ENCODE measurements at places on chromosomes 4 and X. TPM values are rescaled to one million over a fixed set of nuclear protein-coding genes. Genes with fewer than 3 reads are reported as not detected.

F9 gene
- total RNA-seq = not detected

EFHC2 gene
- total RNA-seq = 0.32 TPM

MAMLD1 gene
- 2.3 TPM for total RNA-seq

SH3D19 gene
- total RNA-seq = 297 TPM

GSX2 gene
- not detected for total RNA-seq

- H3K27ac ChIP-seq = peak overlapping the region; percentile 3
- no peaks in the 10 kb centered on the region for H3K27me3 ChIP-seq
- no peak for DNase-seq
- no peaks in the 10 kb centered on the region for H3K36me3 ChIP-seq
- no peak overlapping the region for H3K4me3 ChIP-seq
- no peaks in the 10 kb centered on the region for H3K4me1 ChIP-seq
Observed at GRCh38 chr4:147780137-147780777, 48.4 kb downstream of the ARHGAP10 start.

DNA sequence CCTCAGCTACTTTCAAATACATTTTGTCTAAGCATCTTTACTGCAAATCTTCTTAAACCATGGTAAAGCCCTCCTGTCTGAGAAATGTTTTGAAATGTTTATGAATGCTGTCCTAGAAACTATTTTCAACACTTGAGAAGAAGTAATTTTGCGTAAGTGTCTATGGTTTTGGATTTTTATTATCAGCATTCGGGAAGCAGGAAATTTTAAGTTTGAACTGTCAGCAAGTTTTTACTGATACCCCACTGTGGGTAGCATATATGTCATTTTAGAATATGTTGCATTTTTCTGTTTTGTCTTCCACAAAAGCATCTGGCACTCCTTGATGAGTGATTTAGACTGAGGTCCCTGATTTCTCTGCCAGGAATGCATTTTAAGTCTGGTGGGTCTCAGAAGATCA lies 302.4 kb upstream of the GIMD1 start:
- no peaks in the 10 kb centered on the region for H3K36me3 ChIP-seq
- no peaks in the 10 kb centered on the region for H3K4me1 ChIP-seq
- no peak for DNase-seq

- H3K27ac ChIP-seq = no peak overlapping the region
- H3K4me3 ChIP-seq = no peak overlapping the region
- no peaks in the 10 kb centered on the region for H3K4me1 ChIP-seq
- H3K36me3 ChIP-seq = no peaks in the 10 kb centered on the region
- peaks cover 43% of the 10 kb centered on the region for H3K27me3 ChIP-seq
- no peak for DNase-seq
Observed at GRCh38 chrX:68710870-68711576, 63.6 kb downstream of the STARD8 start.

DNA sequence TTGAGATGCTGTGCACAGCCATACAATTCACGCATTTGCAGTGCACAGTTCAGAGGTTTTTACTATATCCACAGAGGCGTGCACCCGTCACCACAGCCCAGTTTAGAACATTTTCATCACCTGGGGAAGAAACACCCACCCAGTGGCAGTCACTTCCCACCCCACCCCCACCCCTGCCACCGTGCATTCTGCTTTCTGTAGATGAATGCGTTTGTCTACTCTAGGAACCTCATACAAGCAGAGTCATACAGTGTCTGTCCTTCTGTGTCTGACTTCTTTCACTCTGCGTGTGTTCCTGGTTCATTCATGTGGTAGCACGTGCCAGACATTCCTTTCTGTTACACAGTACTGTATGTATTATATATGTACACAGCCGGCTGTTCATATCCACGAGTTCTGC lies 122.8 kb downstream of the TBL1X start:
- no peaks in the 10 kb centered on the region for H3K27me3 ChIP-seq
- DNase-seq = no peak
- H3K4me3 ChIP-seq = no peak overlapping the region
- H3K36me3 ChIP-seq = no peaks in the 10 kb centered on the region

DNA sequence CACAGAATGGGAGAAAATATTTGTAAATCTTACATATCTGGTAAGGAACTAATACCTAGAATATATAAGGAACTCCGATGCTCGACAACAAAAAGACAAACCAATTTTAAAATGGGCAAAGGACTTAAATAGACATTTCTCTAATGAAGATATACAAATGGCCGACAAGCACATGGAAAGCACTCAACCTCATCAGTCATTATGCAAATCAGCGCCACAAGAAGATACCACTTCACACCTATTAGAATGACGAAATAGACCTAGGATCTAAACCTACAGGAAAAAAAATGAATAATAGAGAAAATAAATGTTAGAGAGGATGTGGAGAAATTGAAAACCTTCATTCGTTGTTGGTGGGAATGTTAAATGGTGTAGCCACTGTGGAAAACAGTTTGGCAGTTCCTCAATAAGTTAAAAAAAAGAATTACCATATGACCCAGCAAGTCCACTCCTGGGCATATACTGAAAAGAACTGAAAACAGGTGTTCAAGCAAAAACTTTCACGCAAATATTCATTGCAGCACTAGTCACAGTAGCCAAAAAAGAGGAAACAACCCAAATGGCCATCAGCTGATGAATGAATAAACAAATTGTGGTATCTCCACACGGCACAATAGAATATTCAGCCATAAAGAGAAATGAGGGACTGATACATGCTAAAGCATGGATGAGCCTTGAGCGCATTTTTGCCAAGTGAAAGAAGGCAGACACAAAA lies 57.3 kb upstream of the WDR19 start:
- no peaks in the 10 kb centered on the region for H3K36me3 ChIP-seq
- H3K4me3 ChIP-seq = no peak overlapping the region
- H3K4me1 ChIP-seq = no peaks in the 10 kb centered on the region

DNA sequence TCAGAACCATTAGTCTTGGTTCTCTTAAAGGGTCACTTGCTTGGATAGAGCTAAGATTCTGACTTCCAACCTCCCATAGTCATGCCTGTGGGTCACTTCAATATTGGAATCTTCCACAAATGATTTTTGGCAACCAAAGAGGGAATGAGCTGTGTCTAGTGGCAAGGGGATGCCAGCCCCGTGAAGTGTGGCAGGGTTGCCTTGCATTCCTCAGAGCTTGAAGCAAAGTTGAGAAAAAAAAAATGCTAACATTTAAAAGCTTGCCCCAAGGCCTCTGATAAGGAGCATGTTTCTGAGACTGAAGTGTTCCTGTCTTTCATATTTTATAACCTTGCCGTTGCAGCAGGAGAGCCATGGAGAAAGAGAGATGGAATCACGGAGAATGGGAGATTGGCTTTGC lies 120.2 kb downstream of the PAPSS1 start:
- no peak for DNase-seq
- no peak overlapping the region for H3K4me3 ChIP-seq
- H3K36me3 ChIP-seq = no peaks in the 10 kb centered on the region
- no peaks in the 10 kb centered on the region for H3K4me1 ChIP-seq
- no peak overlapping the region for H3K27ac ChIP-seq

- no peaks in the 10 kb centered on the region for H3K4me1 ChIP-seq
- H3K27ac ChIP-seq = no peak overlapping the region
- no peak for DNase-seq
- no peaks in the 10 kb centered on the region for H3K27me3 ChIP-seq
- no peak overlapping the region for H3K4me3 ChIP-seq
Observed at GRCh38 chr4:92237559-92237958, 66.2 kb upstream of the GRID2 start.

DNA sequence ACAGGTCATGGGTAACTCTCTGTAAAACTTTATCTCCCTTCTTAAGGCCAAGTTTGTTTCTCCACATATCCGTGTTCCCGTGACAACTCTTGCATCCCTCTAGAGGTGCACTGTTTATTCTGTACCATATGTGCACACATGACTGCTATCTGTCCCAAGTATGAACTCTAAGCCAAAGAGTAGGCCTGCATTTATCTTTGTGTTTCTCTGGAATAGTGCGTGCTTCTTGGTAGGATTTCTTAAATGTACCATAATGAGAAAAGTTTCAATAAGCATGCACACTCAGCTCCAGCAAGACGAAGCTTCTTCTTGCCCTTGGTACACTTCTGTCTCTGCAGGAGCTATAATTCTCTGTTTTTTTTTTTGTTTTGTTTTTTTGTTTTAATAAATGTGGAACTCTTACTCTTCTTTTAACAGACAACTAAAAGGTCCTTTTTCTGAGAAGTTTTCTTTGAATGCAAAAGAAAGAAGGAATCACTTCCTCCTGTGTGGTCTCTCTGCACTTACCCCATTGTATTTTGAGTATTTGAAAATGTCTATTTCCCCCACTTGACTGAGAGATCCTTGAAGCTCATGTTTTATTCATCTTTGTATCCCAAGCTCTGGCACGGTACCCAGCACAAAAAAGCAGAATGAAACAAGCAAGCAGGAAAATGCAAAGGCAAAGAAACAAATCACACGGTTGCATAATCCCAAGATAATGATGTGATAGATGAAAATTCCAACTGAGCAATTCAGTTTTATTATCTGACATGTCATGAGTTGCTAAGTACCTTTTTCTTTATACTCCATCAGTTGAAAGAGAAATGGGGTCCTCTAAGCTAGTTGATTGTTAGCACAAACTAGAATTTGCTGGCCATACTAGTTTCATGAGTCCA lies 521.9 kb upstream of the BOD1L1 start:
- no peaks in the 10 kb centered on the region for H3K4me1 ChIP-seq
- H3K27ac ChIP-seq = no peak overlapping the region
- no peak for DNase-seq
- no peak overlapping the region for H3K4me3 ChIP-seq
- H3K36me3 ChIP-seq = no peaks in the 10 kb centered on the region

DNA sequence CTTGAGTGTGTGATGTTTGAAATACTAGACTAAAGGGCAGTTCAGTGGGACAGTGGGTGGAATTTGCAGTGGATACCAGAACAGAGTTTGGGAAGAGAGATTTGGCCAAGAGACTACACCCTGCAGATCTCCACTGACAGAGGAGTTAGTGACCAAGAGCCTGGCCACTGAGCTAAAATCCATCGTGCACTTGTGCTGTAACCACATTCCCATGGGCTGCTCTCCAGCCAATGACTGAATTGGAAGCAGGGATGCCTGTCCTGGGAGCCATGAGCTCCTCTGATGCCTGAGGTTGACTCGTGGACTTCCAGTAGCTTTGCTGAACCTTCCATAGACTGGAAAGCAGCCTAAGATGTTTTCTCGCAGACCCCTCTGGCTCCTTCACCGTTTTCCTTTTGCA lies 296.1 kb downstream of the TRIML1 start:
- H3K4me3 ChIP-seq = no peak overlapping the region
- H3K4me1 ChIP-seq = no peaks in the 10 kb centered on the region
- no peaks in the 10 kb centered on the region for H3K36me3 ChIP-seq
- DNase-seq = no peak

- no peaks in the 10 kb centered on the region for H3K36me3 ChIP-seq
- no peak overlapping the region for H3K27ac ChIP-seq
- no peaks in the 10 kb centered on the region for H3K4me1 ChIP-seq
- no peak for DNase-seq
- H3K27me3 ChIP-seq = no peaks in the 10 kb centered on the region
Observed at GRCh38 chr4:112885897-112886296, 163.6 kb upstream of the ANK2 start.

DNA sequence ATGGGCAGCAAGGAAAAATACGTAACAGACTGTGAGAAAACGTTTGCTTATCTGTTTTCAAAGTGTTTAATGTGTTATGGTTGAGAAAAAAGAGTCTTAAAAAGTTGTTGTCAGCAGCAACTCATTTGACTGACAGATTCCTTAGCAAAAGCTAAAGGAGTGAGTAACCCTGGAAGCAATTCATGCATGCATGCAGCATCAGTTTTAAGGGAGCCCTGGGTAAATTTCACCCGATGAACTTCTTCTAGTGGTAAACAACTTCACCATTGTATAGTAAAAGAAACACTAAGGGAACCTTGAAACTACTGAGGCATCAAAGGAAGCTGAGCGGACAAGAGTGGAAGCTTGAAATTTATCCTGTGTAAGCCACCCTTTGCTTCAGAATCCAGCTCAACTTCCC lies 583.2 kb upstream of the INTU start:
- H3K27me3 ChIP-seq = no peaks in the 10 kb centered on the region
- H3K4me1 ChIP-seq = no peaks in the 10 kb centered on the region
- no peak for DNase-seq
- no peaks in the 10 kb centered on the region for H3K36me3 ChIP-seq
- no peak overlapping the region for H3K27ac ChIP-seq
- H3K4me3 ChIP-seq = no peak overlapping the region

GRCh38 chr4:123709336-123709735 lies 312.7 kb downstream of the SPRY1 start:
- no peaks in the 10 kb centered on the region for H3K36me3 ChIP-seq
- no peak for DNase-seq
- no peaks in the 10 kb centered on the region for H3K27me3 ChIP-seq
- H3K27ac ChIP-seq = no peak overlapping the region
- H3K4me1 ChIP-seq = no peaks in the 10 kb centered on the region
- no peak overlapping the region for H3K4me3 ChIP-seq

GRCh38 chrX:9003041-9003440 lies 30.9 kb downstream of the FAM9B start:
- H3K36me3 ChIP-seq = no peaks in the 10 kb centered on the region
- DNase-seq = no peak
- no peak overlapping the region for H3K27ac ChIP-seq
- no peak overlapping the region for H3K4me3 ChIP-seq

- H3K36me3 ChIP-seq = no peaks in the 10 kb centered on the region
- no peaks in the 10 kb centered on the region for H3K27me3 ChIP-seq
- H3K4me1 ChIP-seq = no peaks in the 10 kb centered on the region
- DNase-seq = peak; percentile 62
- H3K4me3 ChIP-seq = no peak overlapping the region
- H3K27ac ChIP-seq = no peak overlapping the region
Observed at GRCh38 chr4:13944095-13944511, 316.6 kb upstream of the BOD1L1 start.

GRCh38 chr4:26031704-26032103 lies 117.7 kb downstream of the SMIM20 start:
- no peaks in the 10 kb centered on the region for H3K4me1 ChIP-seq
- H3K36me3 ChIP-seq = no peaks in the 10 kb centered on the region
- no peaks in the 10 kb centered on the region for H3K27me3 ChIP-seq
- no peak for DNase-seq
- no peak overlapping the region for H3K4me3 ChIP-seq

- H3K27ac ChIP-seq = no peak overlapping the region
- no peak overlapping the region for H3K4me3 ChIP-seq
- H3K27me3 ChIP-seq = no peaks in the 10 kb centered on the region
- no peak for DNase-seq
- H3K36me3 ChIP-seq = no peaks in the 10 kb centered on the region
- no peaks in the 10 kb centered on the region for H3K4me1 ChIP-seq
Observed at GRCh38 chr4:118803253-118803652, 32.7 kb downstream of the SEC24D start.

All from breast epithelium (tissue), 4 donors.